ENCODE measurements at places on chromosomes 12 and 14.

GRCh38 chr12:107035733-107036132, 48.8 kb upstream of the MTERF2 start:
- DNase-seq: no peak

DNA sequence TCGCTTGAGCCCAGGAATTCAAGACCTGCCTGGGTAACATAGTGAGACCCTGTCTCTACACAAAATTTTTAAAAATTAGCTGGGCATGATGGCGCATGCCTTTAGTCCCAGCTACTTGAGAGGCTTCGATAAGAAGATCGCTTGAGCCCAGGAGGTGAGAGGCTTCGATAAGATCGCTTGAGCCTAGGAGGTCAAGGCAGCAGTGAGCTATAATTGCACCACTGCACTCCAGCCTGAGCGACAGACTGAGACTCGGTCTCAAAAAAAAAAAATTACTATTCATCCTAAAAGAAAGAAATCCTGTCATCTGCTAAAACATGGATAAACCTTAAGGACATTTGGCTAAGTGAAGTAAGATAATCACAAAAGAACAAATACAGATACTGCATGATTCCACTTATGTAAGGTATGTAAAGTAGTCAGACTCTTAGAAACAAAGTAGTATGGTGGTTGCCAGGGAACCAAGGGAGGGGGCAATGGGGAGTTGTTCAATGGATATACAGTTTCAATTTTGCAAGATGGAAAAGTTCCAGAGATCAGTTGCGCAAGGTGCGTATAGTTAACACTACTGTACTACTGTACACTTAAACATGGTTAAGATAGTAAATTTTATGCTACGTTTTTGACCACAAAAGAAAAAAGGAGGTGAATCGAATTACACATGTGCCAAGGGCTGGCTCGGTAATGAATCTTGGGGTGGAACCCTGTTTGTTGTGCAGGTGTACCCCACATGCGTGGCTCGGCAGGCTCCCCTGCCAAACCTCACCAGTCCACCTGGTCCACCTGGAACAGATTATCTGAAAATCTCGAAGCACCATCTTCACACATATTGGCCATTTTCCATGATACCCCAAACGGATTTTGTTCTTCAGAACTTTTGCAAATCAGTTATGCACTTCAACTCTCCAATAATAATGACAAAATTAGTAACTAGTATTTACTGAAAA, 18.3 kb upstream of the ATP2A2 start:
- no peak for DNase-seq

- no peak for DNase-seq
Observed at GRCh38 chr14:85531141-85531586, 1.2 kb downstream of the FLRT2 start.

DNA sequence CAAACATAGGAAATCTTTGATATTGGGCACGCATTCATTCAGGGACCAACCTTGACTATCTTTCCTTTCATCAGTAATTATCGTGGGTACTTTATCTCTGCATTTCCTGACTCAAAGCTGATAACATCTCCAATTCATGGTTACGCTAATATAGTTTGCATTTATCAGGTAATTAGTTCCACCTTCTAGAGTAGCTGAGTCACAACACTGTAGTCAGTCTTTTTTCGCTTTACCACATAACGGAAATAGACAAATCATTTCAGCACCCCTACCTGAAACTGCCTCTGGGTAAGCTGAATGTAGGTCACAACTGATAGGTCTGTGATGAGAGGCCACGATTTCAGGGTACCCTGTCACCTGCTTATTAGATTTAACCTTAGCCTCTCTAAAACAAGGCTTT, 36.7 kb upstream of the IL22 start:
- no peak for DNase-seq

DNA sequence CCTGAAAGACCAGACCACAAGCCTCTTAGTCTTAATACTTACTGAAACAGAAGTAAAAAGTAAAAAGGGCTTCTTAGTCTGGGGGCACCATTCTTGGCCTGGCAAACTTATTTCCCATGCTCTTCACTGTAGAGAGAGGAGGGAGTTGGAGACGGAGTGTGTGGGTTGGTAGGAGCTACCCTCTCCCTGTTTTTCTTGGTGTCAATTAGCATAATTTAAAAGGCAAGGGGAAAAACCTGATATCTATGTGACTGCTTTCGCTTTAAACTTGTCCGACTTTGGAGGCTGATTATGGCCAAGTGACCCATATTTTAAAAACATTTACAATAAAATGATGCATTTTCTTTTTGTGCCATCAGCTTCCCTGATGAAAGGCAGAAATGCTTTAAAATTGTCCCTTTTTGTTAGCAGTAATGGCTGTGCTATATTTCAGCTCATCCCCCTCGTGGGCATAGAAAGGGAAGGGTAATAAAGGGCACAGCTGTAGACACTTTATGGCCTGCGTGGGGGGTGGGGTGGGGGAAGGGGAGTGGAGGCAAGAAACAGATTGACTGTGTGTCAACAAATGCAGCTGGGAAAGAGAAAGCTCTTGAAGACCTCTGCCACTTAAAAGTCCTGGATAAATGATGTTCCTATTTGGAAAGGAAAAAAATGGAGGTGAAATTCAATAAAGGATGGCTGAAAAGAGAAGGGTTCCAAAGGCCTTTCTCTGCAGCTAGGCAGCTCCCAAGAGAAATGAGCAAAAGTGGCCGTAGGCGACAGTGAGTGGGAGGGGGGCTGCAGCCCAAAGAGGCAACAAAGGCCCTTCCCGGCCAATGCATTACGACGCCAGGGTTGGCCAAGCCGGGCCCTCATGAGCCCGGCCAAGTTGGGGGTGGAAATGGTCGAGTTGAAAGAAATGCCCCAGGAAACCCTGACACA, 57.5 kb upstream of the TMEM263 start:
- DNase-seq: no peak

DNA sequence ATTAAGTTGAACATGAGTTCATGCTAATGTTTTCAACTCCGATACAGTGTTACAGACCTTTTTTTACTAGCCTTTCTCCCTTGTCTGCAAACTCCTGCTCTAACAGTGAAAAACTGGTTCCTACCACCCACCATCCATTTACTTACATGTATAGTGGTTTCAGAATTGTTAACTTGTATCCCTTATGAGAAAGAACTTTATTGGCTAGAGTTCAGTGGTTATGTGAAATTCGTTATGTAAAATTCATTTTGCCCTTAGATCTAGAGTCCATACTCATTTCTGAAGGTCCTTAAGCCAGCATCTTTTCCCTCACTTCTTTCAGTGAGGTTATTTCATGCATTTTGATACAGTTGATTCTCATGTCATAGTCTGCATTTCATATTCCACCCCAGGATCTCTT, 51.0 kb downstream of the PRKCH start:
- DNase-seq: no peak

DNA sequence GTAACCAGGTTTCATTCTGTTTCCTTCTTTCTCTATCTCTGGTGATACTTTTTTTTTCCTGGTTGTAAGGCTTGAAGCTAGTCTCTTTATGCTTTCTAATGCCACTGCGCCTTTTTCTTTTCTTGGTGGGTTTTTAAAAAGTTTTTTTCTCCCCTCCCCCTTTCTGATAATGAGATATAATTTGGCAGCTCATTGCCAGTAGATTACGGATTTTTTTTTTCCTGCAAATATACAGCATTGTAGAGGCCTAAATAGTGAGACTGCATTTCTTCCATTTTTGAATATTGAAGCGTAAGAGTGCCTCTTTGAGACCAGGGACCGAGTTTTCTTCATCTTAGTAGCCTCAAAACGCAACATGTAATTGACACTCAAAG, 1.1 kb downstream of the PAPOLA start:
- DNase-seq: no peak

DNA sequence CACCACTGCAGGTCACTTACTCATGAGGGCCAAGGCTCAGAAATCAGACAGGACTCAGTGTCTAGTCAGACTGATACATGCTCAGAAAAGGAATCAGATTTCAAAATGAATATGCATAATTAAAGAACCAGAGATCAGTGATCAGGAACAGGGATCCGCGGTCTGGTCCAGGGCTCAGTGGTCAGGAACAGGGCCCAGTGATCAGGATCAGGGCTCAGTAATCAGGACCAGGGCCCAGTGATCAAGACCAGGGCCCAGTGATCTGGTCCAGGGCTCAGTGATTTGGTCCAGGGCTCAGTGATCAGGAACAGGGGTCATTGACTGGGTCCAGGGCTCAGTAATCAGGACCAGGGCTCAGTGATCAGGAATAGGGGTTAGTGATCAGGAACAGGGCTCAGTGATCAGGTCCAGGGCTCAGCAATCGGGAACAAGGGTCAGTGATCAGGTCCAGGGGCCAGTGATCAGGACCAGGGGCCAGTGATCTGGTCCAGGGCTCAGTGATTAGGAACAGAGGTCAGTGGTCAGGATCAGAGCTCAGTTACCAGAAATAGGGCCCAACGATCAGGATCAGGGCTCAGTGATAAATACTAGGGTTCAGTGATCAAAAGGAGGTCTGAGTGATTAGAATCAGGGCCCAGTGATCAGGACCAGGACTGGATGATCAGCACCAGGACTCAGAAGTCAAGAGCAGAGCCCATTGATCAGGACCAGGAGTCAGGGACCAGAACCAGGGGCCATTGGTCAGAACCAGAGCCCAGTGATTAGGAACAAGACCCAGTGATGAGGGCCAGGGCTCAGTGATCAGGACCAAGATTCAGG, 175.3 kb downstream of the TMEM121 start:
- DNase-seq: no peak

DNA sequence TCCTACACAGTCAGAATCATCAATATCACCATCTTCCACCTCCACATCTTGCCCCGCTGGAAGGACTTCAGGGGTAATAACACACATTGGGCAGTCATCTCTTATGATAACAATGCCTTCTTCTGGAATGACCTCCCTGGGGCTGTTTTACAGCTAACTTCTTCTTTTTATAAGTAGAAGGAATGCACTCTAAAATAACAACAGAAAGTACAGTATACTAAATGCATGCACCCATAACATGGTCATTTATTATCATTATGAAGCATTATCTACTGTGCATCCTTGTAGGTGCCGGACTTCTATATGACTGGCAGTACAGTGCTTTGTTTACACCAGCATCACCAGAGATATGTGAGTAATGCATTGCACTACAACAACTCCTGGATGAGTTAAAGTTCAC, 19.0 kb upstream of the NUAK1 start:
- DNase-seq: no peak

- DNase-seq: no peak
Observed at GRCh38 chr14:48568688-48569087, 893.3 kb upstream of the MDGA2 start.

DNA sequence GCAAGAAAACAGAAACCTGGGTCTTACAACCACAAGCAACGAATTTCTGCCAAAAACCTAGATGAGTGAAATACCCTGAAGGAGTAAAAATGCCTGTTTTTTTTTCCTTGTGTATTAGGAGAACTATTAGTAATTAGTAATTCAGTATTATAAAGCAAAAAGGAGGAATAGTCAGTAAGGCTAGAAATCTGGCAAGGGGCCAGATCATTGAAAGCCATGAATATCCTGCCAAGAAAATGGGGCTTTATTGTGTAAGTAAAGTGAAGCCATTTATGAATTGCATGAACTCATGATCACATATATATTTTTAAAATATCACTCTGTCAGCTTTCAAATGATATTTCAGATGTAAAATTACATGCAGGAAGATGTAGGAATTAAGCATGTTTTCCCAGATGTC, 57.9 kb downstream of the TXNDC16 start:
- no peak for DNase-seq

- no peak for DNase-seq
Observed at GRCh38 chr12:15528666-15529065, 206.4 kb downstream of the PTPRO start.

GRCh38 chr12:120237360-120238171, 28.0 kb downstream of the PXN start:
- peak; percentile 10 for DNase-seq

- no peak for DNase-seq
Observed at GRCh38 chr12:138898-139534, 72.4 kb downstream of the IQSEC3 start.
